ENCODE measurements at places on chromosomes 7 and 10.

DNA sequence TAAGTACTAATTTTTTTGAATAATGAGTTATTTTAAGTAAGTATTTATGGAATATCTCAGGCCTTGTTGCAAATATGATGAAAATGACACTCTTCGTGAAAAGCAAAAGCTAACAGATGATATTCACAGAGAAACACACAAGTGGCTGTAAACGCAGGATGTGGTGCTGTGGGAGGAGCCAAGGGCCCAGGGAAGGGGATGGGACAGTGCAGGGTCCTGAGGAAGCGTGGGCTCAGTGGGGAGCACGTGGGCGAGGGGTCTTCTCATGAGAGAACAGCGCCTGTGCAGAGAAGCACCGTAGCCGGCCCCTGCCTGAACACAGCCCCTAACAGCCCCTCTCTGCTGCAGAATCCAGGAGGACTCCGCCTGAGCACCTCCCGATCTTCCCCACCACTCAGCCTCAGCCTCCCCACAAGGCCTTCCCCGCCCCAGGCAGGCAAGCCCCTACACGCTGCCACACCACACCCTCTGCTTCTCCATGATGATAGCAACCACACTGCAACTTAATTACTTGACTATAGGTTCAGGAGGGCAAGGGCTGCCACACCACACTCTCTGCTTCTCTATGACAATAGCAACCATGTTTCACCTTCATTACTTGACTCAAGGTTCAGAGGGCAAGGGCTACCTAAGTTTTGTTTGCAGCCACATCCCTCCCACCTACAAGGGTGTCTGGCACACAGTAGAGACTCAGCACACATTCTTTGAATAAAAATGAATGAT, 152.6 kb upstream of the RNF32 start:
- no peak for DNase-seq

GRCh38 chr7:12124028-12124427, 87.1 kb upstream of the TMEM106B start:
- no peak for DNase-seq

DNA sequence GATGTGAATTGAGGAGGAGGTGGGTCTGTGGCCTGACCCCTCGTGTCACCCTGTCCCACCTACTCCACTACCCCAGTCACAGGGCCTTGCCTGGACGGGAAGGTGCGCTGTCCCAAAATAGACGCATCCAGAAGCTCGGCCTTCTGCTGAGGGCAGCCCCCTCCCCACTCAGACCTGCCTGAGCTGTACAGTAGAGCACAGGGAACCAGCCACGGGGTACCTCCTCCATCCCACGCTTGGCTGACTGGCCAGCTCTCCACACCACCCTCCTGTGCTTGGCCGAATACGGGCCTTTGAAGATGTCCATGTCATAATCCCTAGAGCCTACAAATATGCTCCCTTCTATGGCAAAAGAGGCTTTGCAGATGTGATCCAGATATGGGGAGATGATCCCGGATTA, 88.3 kb downstream of the CHST15 start:
- DNase-seq = no peak

GRCh38 chr10:111128331-111129180, 51.7 kb downstream of the ADRA2A start:
- no peak for DNase-seq

- DNase-seq = no peak
These were observed 64.2 kb upstream of the COL1A2 start for GRCh38 chr7:94330269-94331020.

DNA sequence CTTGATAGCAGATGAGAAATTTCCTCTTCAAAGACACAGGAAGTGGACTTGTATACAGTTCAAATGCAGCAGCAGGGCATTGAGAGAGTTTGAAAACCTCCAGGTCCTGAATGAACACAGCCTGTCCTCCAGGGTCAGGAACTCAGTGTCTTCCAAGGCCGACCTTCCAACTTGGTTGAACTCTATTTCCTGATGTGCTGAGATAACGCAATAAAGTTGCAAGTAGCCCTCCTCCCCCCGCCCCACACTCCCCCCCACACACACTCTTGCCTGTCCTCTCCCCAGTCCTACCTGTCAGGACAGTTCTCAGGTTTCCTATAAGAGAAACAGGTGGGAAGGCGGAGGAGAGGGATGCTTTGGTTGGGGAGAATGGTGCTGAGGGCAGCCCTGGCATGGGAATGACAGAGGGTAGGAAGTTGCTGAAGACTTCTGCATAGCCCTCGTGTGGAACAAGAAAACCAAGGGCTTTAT, 90.0 kb downstream of the CCDC71L start:
- no peak for DNase-seq

DNA sequence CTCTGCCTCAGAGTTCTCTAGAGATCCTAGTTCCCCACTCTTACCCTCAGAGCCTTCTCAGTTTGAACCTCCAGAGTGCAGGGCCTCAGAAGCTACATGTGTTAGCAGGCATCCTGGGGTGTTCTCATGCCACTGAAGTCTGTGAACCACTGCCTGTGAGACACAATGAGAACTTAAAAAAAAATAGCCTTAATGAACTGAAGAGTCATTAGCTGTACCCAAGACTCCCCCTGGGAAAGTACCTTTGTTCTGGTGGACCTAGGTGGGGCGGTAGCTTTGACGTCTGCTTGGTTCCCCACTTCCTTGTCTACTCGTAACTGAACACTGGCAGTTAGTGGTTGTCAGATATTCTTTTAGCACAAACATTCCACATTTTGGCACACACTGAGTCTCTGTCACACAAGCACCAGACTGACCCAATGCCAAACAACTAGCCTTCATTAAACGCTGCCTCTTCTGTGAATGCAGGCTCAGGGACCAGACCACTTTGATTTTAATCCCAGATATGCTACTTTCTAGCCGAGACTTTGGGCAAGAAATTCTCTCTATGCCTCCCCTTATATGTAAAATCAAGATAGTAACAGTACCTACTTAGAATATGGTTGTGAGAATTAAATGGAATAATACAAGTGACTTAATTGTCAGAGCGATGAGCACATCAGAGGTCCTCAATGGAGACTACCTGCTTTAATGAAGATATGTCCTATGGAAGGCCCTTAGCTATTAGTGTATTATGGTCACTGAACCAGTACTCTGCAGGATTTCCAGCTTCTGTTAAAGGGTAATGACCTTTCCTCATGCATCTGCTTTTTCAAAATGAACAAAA, 75.3 kb upstream of the CC2D2B start:
- DNase-seq = peak; percentile 15

- no peak for DNase-seq
These were observed 480.2 kb downstream of the KCNMA1 start for GRCh38 chr10:77157248-77158019.

DNA sequence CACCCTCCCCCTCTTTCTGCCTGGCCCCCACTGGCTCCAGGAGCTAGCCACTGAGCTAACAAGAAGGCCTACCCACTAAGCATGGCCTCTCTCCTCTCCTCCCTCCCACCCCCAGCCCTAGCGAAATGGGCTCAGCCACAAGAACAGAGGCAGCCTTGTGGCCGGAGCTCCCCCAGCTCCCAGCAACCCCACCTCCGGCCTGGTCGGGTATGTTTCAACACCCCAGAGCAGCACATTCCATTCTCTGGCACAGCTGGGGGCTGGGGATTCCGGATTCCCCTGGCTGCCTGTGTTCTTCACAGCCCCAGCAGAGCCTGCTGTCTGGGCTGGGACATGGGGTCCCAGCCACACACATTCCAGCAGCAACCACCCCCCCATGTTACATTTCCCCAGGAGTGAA, 9.0 kb downstream of the SFRP5 start:
- DNase-seq = no peak

DNA sequence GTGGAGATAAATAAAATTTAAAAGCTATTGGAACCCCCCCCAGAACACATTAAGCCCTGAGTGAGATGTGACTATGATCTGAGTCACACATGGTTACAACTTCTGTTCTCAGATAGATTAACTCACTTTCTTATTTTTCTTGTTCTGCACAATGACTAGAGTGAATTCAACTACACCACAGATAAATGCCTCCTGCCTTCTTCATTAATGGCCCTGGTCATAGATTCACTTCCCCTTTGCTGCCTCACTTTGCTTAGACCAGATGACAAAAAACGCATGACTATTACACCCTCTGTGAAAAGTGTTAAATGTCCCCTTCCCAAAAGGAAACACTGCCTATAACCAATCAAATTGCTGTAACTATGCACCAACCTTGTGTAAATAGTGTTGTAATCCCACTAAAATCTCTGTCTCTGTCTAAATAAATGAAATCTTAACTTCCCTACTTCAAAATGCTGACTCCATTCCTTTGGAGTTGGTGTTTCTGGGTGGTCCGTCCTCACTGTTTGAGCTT, 49.4 kb downstream of the AKR1D1 start:
- DNase-seq = no peak

DNA sequence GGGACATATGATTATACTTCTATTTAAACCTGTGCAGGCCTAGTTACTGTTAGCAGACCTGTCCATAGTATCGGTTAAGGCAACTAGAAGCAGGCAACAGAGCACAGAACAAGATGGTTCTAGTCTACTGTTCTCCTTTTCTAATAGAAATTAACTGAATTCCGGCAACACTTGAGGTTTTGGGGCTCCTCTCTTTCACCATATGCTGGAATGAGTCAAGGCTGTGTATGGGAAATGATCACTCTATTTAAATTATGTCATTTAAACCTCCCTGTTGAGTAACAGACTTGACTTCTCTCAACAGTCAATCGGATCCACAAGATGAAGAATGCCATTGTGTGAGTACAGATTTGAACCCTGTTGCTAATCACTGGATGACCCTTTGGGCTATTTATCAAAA, 6.2 kb upstream of the OTUD1 start:
- DNase-seq = no peak

Measured in stimulated activated CD4-positive, alpha-beta T cell treated with anti-CD3 and anti-CD28 coated beads, Interleukin-12 subunit alpha, Interleukin-12 subunit beta, amount 100 ng/mL, for 48 hours (primary cell).